ENCODE measurements at places on chromosomes 16 and 17.

DNA sequence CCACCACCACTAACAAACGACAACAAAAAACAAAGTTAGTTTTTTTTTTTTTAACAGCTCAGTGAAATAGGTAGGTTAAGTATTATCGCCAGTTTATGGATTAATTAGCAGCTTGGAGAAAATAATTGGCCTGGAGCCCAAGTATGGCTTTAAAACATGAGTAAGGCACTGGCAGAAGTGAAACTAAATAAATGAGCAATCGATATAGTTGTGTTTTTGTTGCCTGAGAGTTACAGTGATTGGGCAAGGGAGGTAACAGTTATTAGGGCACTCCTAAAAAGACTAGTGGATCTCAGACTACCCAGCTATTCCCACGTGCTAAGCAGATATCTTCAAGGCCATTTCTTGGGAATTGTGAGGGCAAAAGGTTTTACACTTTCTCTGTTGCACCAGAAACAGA is 2.4 kb downstream of the MLKL start:
- no peak for DNase-seq

- DNase-seq, result no peak
Measured at GRCh38 chr17:45361976-45362375, 45.2 kb upstream of the MAP3K14 start.

DNA sequence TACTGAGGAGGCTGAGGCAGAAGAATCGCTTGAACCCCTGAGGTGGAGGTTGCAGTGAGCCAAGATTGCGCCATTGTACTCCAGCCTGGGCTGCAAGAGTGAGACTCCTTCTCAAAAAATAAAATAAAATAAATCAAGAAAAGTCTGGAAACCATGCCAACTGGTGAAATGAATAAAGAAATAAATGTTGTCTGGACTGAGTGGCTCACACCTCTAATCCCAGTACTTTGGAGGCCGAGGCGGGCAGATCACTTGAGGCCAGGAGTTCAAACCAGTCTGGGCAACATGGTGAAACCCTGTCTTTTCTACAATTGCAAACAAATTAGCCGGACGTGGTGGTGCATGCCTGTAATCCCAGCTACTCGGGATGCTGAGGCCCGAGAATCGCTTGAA is 744 bp upstream of the LRRC37A3 start:
- DNase-seq, result no peak

DNA sequence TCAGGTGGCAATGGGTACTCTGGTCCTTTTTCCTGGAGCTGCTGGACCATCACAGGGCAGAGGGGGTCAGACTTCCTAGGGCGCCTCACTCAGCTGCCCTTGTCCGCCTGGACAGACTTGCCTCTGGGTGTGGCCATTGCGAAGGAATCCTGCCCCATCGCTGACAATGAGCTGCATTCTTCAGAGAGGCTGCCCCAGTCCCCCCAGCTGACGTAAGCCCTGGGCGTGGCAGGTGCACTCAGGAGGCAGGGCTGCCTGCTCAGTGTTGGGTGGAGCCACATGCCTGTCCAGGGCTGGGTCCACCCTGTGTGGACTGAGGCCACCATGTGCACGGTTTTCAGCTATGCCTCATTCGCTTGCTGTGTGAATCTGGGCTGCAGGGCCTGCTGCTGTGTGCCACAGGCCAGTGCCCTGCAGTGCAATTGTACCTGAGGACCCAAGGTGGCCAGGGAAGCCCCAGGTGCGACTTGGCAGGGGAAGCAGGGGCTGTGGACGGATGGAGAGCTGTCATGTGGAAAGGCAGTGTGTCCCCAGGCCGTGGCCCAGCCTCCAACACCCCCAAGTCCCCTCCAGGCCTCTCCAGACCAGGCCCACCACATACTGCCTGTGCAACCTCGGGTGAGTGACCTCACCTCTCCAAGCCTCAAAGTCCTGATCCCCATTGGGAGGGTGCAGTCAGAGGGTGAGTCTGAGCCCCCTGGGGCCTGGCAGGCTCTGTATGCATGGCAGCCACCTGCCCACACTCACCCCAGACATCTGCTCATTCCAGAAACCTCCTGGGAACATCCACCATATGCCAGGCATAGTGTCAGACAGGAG is 14.0 kb upstream of the MPRIP start:
- no peak for DNase-seq

- DNase-seq, result no peak
Measured at GRCh38 chr16:89350701-89351380, 133.3 kb downstream of the ZNF778 start.

DNA sequence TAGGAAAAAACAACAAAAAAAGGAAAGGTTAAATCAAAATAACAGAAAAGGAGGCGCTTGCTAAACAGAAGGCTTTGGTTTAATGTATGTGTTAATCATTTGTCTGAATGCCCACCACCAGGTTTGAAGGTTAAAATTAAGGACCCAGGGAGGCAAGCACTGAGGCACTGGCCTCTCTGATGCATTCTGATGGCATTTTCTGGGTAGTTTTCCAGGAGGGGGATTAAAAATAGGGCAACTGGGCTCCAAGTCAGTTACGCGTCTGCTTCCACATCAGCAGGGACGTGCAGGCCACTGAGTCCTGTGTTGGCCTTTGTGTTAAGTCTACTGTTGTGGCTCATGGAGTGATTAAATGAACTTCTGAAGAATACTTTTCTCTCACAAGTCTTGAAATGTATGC is 26.9 kb downstream of the MARF1 start:
- DNase-seq, result no peak

- no peak for DNase-seq
Measured at GRCh38 chr17:47401100-47401499, 77.3 kb downstream of the EFCAB13 start.

- DNase-seq, result no peak
Measured at GRCh38 chr17:77862890-77863813, 95.4 kb upstream of the TNRC6C start.

DNA sequence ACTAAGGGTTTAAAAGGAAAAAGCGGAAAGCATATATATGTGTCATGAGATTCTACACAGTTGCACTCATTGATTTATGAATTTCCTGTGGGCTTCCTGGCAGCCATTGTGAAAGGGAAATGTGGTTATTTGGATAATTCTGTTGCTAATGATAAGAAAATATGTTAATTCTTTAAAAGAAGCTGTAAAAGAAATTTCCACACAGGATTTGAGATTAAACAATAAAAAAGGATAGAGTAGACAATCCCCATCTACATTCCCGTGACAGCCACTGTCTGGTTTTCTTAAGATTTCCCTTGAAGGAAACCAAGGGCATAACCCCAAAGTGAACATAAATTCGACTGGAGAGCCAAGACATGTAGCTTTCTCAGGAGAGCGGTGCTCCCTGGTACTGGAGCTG is 397.5 kb downstream of the CPPED1 start:
- no peak for DNase-seq

GRCh38 chr17:2405247-2405926 is 4.5 kb upstream of the MNT start:
- no peak for DNase-seq

- no peak for DNase-seq
Measured at GRCh38 chr16:81779536-81780320, 637 bp downstream of the PLCG2 start.

DNA sequence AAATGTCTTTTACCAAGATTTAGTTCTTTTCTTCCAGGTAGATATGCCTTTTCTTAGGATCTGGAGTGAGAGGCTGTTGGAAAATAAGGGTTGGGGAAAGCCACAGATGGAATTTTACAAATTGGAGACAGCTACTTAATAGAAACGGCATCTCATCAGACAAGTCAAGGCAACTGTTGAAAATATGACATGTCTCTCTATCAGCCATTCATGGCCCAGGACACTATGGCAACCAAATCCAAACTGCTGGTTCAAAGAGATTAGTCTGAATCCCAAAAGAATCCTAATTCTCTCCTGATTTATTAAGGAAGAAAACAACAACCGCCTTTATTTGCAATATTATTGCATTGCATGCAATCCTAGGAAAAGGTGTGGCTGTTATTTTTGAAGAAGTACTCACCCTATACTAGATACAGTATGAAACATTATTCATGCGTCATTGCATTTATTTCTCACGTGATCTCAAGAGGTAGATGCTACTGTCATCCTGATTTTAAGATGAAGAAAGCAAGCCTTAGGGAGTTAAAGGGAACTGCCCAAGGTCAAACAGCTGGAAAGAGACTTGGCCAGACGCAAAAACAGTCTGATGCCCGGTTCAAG is 12.6 kb upstream of the CEP20 start:
- DNase-seq, result no peak

- DNase-seq, result no peak
Measured at GRCh38 chr17:47172696-47173565, 16.2 kb downstream of the CDC27 start.

DNA sequence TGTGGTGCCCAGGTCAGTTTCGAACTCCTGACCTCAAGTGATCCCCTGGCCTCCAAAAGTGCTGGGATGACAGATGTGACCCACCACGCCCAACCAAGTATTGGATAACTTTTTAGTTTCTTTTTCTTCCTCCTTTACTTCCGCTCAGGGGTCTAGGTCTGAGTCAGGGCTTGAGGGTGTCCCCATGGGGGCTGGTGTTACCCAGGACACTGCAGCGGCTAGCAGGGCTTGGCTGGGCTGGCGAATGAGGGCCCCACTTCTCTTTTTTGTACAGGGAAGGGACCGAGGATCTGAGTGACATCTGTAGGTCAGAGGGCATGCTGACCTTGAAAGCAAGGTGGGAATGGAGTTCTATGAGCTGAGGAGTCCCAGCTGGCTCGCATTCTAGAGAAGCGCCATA is 24.9 kb downstream of the RAB11FIP3 start:
- DNase-seq, result no peak

DNA sequence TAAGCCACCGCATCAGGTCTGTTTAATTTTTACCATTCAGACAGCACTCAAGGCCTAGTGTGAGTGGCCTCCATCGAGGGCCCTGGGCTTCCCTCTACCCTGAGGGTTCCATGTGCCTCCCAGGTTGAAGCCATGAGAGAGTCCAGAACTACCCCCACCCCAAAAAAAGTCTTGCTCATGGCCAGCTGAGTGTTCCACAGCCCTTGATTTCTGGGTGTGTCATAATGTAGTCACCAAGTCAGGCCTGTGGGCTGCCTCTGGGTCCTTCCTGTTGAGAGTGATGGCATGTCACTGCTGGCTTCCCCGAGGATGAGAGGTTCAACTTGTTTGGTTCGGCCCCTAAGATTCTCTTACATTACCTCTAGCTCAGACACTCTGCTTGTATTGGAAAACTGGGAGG is 100.6 kb downstream of the PITPNC1 start:
- DNase-seq, result peak; percentile 38

DNA sequence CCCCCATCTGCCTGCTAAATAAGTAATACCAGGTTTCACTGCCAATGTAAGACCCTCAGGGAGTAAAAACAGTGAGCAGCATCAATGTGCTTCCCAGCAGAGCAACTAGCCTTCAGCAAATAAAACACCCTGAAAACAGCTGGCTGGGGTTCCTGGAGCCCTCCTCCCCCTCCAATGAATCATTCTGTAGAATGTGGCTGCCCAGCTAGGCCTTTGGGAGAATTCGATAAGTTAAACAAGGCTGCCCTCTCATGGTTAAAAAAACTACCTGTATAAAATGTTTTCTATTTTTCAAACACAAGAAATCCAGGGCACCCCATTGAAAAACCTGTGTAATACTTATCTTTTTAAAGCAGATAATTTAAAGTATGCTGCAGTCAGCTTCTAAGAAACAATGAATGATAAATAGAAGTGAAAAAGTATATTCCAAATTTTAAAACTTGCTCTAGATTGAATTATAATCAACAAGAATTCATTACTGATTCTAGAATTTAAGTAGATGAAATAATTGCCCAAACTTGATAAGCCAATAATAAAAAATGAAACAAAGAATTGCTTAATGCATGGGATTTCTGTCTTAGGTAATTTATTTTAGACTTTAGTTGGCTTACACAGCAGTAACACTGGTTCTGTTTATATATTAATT is 9.4 kb upstream of the TOM1L1 start:
- DNase-seq, result no peak

- no peak for DNase-seq
Measured at GRCh38 chr16:71315269-71315668, 26.1 kb upstream of the CMTR2 start.

GRCh38 chr16:64738321-64738960 is 383.4 kb downstream of the CDH11 start:
- no peak for DNase-seq

DNA sequence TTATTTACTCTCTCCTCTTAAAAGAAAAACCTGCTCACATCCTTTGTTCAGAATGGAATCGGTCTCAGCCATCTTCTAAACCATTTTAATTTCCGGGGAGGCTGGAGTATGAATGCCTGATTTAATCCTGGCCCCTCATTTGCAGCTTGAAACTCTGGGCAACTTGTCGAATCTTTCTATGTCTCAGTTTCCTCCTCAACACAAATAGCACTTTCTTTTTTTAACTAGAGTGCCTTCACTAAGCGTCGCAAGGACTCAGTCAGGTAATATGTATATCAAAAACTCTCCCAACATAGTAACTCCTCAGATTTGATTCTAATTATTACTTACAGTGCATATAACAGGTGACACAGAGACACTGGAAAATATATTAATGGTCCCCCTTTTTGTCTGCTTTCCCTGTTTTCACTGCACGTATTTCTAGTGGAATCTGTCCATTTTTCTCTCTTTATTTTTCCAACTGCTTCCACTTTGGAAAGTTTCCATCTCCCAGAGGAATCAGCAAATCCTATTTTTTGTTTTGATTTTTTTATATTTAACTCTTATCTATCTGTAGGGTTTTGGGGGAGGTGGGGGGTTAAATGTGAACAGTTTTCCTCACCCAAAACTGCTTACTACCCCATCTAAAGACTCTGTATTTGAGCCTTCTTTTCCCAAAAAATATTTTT is 18.6 kb downstream of the SNN start:
- no peak for DNase-seq

GRCh38 chr16:18933501-18933900 is 7.3 kb upstream of the SMG1 start:
- DNase-seq, result no peak

GRCh38 chr17:37742116-37742761 is 2.6 kb downstream of the HNF1B start:
- no peak for DNase-seq
